ENCODE measurements at places on chromosomes 3 and 15. TPM values are rescaled to one million over a fixed set of nuclear protein-coding genes. Genes with fewer than 3 reads are reported as not detected.

The OR5K2 gene
- not detected for total RNA-seq

GRCh38 chr3:124632566-124633140 is 97.6 kb upstream of the UMPS start:
- H3K36me3 ChIP-seq: no peaks in the 10 kb centered on the region
- no peaks in the 10 kb centered on the region for H3K4me1 ChIP-seq
- H3K4me3 ChIP-seq: no peak overlapping the region
- H3K27me3 ChIP-seq: peaks cover 32% of the 10 kb centered on the region
- no peak for DNase-seq

GRCh38 chr3:123652342-123652984 is 67.6 kb upstream of the HACD2 start:
- no peaks in the 10 kb centered on the region for H3K36me3 ChIP-seq
- no peak overlapping the region for H3K27ac ChIP-seq
- no peaks in the 10 kb centered on the region for H3K4me1 ChIP-seq

- H3K36me3 ChIP-seq: no peaks in the 10 kb centered on the region
- H3K4me3 ChIP-seq: peak within 1 kb of the TSS; percentile 38
- no peak for DNase-seq
- no peaks in the 10 kb centered on the region for H3K27me3 ChIP-seq
- no peaks in the 10 kb centered on the region for H3K4me1 ChIP-seq
- H3K27ac ChIP-seq: no peak within 1 kb of the TSS
Measured at GRCh38 chr3:111998636-111999483, at the start of gene TAGLN3. TSS of gene TAGLN3 (plus strand) at chr3:111998922. CDS start at chr3:111999423, 501 bp downstream.

- no peaks in the 10 kb centered on the region for H3K36me3 ChIP-seq
- H3K4me1 ChIP-seq: no peaks in the 10 kb centered on the region
- DNase-seq: no peak
- peaks cover 24% of the 10 kb centered on the region for H3K27me3 ChIP-seq
- H3K4me3 ChIP-seq: no peak overlapping the region
- H3K27ac ChIP-seq: no peak overlapping the region
Measured at GRCh38 chr3:134792700-134793099, 2.4 kb upstream of the EPHB1 start.
